COR-L47 (cell line): ENCODE measurements at places on chromosomes 2 and 18.

DNA sequence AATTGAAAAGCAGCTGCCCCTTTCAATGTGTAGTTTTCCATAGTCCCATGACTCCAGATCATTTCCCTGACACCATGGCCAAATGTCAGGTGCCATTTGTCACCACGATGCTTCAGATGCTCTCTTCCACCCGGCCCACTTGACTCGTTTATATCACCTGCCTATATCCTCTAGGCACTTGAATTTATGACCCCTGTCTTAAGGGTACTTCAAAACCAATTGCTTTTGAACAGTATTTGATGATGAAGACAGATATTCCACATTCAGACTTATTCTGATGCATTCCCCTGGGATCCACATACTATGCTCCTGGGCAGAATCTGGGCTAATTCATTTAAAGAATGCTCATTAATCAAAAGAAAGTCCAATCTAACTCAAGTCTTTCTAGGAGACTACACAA, 16.9 kb upstream of the RHBDD1 start:
- no peak for DNase-seq

DNA sequence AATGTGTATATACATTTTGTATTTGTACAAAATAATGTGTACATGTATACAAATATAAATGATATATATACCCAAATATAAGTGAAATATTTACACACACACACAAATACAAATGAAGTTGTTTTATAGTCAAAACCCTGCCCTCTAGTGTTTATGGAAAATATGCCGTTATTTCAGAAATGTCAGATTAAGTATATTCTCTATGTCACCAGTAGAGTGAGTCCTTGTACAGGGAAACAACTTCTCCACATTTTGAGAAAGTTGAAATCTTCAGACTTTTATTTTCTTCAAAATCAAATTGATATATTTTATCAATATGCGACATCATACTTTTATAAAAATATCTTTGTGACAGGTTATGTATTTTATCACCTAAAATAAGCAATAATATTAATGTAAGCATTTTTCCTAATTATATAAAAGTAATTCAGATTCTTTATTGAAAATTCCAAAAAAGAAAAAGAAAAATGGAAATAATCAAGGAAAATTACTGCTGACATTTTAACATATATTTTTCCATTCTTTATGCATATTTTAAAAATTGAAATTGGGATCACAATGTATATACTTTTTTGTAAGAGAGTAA, 22.4 kb downstream of the ARL6IP6 start:
- DNase-seq = peak; percentile 63

GRCh38 chr18:29063346-29063745, 886.4 kb upstream of the CDH2 start:
- no peak for DNase-seq

DNA sequence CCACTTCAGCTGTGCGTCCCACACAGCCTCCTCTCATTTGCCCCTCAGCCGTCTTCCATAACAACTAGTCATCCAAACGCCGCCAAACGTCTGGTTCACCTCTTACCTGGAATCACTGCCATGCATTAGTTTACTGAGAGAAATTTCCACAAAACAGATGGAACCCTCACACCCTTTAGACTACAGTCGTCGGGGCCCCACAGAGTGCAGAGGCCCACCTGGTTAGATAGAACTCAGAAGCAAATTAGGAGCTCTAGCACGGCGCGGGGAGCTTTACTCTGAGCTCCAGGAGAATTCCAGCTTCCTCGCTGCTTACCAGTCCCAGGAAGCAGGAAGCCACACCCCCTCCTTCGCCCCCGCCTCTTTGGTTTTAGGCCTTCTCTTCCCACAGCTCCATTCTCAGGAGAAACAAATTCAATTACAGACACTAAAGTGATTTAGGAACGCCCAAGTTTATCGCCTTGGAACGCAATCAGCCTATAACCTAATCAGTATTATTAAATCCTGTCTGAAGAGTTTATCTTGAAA, 9.4 kb downstream of the RNU2-63P start:
- DNase-seq = no peak

DNA sequence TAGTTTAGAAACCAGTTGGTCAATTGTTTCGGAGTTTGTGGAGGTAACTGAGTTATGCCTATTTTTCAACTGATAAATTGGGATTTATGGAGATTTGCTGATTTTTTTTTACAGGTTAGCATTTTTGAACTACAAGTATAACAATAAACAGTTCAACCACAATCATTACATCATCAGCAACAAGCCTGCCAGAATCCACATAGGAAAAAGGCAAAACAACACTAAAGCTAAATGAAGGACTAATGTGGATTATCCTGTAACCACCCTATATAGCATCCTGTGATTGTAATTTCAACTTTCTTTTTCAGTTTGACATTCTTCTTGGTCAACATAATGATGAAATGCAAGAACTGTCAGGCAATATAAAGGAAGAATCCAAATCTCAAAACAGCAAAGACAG, 76.5 kb downstream of the CCDC102B start:
- no peak for DNase-seq

GRCh38 chr2:232901736-232902578, 31.9 kb downstream of the SNORC start:
- DNase-seq = no peak

DNA sequence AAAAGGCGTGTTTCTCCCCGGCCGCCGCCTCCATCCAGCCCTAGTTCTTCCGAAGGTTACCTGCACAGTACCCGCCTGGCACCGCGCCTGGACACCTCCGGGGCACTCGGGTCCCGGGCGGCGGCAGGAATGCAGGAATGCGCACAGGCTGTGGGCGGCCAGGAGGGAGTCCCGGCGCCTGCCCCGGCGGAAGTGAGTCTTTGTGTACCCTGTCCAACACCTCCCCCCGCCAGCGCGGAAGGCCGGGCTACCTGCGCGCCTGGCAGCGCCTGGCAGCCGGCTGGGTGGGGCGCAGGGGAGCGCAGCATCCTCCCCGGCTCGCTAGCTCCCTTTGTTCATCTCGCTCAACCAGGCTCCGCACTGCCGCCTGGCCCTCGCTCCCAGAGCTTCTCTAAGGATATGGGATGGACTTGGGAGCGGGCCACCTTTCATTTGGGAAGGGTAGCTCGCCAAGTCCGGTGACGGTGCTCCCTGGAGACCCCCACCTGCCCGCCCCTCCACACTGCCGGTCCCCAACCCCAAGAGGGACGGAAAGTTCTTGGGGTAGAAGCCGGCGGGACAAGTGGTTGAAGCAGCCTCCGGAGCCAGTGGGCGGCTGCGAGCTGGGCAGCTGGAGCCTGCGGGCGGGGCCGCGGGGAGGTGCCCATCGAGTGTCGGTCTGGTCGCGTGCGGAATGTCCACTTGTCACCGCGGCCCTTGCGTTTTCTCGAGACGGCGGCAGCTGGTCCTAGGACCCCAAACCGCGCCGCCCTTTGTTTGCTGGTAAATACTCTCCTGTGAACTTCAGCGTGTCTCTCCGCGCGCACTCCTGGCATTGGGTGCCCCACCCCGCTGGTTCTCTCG, 1.2 kb upstream of the ST6GAL2 start:
- peak; percentile 92 for DNase-seq

- DNase-seq = no peak
Measured at GRCh38 chr2:41990688-41991087, 57.1 kb upstream of the PKDCC start.

DNA sequence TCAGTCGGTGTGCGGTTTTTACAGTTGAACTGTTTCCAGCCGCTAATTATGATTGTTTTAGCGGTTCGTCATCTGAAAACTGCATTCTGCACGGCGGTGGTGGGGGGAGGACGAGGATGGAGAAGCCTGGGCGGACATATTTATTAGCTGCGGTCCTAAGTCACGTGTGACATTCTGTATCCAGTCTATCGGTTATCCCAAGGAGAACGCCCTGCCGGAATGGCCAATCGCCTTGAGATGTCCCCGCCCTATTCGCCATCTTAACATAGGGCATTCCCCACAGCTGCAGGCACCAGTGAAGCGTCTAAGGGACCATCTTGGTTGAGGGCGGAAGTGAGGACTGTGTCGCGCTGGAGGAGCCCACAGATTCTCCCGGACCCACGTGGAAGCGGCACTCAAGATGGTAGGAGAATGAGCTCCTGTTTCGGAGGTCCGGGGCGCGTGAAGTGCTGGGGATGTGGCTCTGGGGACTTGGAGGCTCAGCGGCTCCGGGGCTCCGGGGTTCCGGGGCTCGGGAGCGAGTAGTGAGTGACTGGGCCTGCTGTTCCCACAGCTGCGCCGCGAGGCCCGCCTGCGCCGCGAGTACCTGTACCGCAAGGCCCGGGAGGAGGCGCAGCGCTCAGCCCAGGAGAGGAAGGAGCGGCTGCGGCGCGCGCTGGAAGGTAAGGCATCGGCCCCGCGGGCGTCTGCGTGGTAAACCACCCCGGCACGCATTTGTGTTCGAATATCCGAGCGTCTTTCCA, at the start of gene IMP4:
Gene IMP4 (plus strand): TSS at position 365 of the 743 bp plus-strand sequence. CDS start 36 bp downstream, at position 401.
- peak; percentile 99 for DNase-seq

GRCh38 chr2:133489146-133489545, 79.1 kb downstream of the NCKAP5 start:
- DNase-seq = no peak
